ENCODE measurements at places on chromosomes 5 and 9.

DNA sequence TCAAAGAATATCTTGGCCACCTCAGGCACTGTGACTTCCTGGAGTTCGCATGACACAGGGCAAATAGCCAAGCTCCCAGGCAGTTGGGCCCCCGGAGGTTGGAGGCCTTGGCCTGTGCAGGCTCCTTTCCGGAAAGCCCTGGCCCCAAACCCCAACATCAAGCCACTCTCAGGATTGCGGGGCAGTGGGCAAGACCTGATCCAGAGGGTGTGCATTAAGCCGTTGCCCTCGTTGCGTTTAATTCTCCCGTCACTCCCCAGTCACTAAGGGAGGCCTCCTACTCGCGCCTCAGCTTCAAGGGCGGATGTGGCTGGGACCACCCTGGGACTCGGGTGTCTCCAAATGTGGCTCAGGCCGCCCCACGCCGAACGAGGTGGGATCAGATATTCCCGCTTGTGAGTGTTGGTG, 60.1 kb downstream of the TMEM174 start:
- no peak for DNase-seq

DNA sequence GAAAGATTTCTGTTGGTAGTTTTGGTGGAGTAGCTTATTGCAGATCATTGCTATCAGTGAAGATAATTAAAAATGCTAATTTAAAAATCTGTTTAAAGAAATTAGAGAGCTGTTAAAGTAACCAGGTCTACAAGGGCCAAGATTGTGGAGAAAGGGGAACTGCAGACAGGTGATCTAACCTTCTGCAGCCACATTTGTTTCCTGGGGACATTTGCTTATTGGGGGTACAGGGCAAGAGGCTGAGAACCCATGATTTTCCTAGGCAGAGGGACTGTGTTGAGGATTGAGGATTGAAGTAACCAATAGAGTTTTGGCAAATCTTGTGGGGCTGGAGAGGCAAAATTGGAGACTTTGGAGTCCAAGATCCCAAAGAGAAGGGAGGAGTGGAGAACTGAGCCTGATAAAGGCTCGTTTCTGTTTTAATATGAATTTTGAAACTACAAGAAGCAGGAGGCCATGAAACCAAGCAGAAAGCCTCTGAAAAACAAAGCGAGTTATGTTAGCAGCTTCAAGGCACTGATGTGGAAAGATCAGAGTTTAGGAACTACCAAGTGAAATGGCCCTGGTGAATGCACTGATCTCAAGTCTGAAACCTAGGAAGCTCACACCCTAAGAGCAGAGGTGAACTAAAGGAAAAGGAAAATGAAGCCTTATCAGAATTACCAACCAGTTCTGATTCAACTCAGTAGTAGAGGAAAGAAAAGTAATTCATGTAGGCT, 219.8 kb upstream of the C9orf72 start:
- no peak for DNase-seq

GRCh38 chr5:101102506-101102905, 199.4 kb upstream of the ST8SIA4 start:
- no peak for DNase-seq

DNA sequence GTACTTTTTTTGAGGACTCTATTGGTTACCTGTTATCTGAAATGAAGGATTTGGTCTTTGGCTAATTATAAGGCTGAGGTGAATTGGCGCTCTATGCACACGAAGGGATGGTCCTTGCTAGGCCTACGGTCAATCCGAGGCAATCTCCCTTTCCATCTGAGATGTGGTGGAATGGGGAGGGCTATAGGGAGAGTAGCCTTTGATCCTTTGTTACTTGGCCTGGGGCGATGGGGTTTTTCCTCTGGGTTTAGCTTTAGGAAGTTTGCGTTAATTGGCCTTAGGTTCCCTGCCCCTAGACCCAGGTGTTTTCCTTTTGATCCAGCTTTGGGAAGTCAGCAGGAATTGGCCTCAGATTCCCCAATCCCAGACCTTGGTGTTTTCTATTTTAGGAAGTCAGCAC, 102.1 kb upstream of the C9orf72 start:
- DNase-seq: no peak

DNA sequence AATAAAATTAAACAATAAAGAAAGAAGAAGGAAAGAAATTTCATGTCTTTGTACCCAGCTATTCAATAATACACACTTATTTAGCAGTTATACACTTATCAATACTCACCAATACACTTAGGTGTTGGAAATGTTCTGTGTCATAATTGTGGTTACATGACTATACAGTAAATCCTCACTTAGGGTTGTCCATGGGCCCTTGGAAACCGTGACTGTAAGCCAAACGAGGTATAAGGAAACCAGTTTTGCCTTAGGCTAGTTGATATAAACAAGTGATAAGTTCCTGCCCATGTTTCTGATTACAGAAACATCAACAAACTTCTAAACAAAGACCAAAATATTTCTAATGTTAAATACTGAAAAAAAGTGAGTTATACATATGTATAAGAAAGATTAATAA, 10.0 kb upstream of the SLCO4C1 start:
- DNase-seq: no peak

DNA sequence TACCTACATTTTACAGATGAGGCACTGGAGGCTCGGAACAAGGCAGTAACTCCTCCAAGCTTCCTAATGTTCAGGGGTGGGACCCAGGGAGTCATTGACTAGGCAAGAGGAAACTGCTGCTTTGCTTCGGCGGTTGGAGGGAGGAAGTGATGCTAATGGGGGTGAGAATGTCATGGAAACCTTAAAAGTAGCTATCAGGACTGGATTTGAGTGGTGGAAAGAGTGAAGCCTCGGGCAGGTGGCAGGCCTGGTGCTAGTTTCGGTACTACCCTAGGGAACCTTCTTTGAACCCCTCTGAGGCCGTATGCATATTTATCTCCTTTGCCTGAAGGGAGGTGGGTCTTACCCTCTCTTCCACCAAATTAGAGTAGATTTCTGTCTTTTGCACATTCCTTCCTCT, 1.6 kb downstream of the BSPRY start:
- no peak for DNase-seq

GRCh38 chr9:102237520-102237919, 499.1 kb upstream of the GRIN3A start:
- no peak for DNase-seq

DNA sequence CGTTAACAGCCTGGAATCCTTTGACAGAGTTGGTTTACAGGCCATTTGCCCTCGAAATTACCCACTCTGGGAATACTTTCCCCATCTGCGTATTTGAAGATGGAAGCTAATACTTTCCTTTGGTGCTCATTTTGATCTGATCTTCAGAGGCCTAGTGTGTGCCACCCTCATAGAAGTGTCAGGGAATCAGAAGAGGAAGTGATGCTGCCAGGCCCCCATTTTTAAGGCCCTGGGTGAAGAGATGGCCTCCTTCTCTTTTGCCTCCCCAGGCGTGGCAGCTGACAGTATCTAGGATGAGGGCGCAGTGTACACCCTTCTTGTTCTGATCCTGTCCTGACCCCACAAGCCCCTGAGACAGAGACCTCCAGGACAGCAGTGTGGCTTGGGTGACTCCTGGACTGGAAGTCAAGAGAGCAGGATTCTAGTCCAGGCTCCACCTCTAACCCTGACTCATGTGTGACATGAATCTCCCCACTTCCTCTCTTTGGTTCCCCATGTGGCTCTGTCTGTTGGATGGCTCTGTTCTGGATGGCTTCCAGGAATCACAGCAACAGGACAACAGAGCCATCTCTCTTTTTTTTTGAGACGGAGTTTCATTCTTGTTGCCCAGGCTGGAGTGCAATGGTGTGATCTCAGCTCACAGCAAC, 27.8 kb downstream of the CSF1R start:
- no peak for DNase-seq

DNA sequence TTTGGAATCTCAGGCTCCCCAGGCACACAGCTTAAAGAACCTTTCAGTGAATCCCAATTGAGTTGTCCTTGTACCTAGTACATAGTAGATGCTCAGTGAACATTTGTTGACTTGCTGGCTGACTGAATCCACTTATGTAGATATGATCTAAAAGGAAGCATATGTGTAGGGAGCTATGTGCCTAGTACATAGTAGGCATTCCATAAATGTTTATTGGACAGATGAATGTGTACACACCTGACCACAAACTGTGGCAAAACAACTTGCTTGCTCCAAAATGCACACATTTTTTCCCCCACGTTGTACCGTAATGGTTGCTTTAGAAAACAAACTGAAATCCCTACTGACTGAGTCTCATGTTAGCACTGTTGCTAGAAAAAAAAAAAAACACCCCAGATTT, 80.2 kb upstream of the IL12B start:
- DNase-seq: no peak

DNA sequence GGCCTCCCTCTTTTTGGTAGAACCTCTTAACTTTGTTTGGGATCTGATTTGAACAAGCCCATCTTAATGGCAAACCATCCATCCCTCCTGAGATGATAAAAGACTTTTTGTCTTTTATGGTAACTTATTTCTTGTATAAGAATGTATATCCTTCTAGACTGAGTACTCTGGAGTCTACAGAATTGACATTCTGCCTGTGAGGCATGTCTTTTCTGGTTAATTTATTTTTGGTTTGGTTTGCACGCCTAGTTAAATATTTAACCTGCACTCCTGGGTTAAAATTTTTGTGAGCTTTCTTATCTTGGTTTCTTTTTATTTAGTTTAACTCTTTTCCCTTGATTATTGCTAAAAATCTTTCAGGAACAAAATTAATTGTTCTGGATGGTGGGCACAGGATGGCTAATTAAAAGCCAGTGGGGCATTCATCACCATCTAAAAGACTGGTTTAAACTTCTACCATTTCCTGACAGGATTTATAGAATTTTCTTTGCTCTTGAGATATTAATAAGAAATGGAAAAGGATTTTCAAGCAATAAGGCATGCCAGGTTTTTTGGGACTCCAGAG, 50.3 kb downstream of the PHAX start:
- DNase-seq: no peak

DNA sequence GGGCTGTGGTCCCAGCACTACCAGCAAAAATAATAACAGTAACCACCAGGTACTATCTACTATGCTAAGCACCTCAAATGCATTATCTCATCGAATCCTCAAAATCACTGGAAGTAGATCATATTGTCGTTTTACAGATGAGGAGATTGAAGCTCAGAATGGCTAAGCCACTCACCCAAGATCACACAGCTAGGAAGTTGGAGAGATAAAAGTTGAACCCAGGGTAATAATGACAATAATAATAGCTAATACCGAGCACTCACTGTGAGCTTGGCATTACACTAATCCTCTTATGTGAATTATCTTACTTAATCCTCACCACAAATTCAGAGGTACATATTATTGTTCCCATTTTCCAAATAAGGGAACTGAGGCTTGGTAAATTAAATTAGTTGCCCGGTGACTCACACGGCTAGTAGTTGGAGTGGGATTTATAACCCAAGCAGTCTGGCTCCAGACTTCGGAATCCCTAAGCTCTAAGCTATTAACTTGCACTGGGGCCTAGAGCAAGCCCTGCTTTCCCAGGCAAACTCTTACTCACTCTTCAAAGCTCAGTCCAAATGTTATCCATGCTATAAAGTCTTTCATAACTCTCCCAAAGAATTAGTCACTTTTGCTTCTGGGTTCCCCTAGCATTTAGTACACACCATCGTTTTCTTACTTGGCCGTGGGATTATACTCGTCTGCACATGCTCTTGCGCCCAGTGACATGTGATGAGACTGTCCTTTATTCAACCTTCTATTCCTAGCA, 3.8 kb downstream of the ARSI start:
- DNase-seq: no peak

DNA sequence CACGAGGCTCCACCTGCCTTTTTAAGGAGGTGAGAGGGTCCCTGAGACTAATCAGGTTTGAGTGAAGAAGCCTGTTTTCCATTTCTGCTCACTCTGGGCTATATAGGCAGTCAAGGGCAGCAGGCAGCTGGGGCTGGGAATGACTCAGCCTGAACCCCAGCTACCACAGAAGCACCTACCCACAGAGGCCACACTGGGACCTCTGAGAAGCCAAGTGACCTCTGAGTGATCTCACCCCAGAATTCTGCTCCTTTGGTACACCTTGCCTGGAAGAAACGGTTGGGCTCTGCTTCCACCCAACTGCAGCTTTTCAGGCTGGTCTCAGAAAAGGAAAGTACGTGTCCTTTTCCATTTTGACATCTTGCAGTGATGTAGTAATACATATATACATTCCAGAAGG, 6.8 kb downstream of the FAM219A start:
- DNase-seq: no peak

DNA sequence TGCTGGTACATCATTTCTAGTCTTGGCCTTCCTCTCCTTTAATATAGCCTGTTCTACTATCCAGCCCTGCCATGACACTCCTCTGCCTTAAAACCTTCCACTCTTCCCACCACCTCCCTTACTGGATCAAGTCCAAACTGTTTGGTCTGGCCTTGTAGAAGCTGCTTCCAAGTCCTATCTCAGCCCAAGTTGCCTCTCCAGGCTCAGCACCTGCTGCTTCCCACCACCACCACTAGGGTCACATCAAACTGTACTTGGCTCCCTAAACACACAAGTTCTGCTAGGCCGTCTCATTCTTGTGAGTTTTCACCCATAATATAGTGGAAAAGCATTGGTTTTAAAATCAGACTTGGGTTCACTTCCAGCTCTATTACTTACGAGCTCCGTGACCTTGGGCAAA, 1.4 kb downstream of the NDUFA8 start:
- DNase-seq: no peak

- DNase-seq: no peak
Observed at GRCh38 chr9:110152704-110153374, 55.1 kb downstream of the C9orf152 start.

DNA sequence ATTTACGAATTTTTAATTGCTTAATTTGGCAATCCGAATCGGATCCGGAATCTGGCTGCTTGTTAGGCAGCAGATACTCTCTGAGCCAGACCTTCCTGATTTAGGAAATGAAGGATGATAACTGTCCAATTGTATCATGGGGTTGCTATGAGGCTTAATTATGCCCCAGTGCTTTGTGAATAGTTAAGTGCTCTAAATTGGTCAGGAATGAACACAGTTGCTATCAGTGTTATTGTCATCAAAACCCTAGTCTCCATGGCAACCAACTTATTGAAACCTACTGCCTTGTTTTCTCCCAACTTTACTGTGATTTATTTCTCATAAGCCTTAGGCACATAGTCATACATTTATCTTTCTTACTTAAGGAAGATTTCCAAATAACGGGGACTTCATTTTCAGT, 47.9 kb downstream of the MAMDC2 start:
- DNase-seq: no peak

DNA sequence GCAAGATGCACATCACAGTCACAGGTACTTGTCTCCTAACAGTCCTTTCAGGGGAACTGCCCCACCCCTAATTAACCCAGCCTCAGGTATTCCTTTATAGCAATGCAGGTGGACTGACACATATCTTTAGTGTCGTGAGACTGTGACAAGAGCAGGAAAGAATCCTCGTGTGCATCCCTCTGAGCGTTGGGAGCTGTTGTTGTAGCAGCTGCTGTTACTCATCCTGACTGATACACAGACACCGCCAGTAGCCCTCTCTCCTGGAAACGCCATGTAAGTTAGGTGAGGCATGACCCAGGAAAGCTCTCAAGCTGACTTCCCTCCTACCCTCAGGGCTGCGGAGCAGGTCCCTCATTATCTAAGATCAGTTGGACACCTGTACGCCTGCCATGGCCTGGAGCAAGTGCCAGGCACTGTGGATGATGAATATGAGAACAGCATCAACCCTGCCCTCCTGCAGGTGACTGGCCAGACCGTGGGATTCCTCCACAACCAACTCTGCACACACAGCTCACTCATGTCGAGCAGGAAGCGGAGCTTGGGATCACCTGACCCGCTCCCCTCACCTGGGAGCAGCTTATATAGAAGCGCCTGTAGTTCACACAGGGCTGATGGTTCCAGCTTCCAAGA, 10.2 kb upstream of the LCN15 start:
- DNase-seq: no peak

GRCh38 chr5:148554621-148555020, 99.7 kb downstream of the HTR4 start:
- DNase-seq: no peak
